ENCODE measurements at places on chromosomes 2 and 18.

DNA sequence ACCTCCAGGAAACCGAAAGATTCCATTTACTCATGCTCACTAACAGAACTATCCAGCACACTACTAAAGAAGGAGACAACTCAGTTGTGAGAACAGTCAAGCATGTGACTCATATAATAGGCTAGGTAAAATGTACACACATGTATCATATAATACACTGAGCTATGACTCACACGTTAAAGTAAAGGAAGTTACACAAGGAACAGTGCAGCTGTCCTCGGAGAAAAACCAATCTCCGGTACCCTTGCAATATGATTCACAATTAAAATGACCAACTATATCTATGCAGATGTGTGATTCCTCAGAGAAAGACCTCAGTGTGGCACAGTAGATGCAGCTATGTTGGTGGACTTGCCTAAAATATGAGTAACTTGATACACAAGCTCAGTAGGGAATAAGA is 76.5 kb downstream of the STRN start:
- no peak for DNase-seq

DNA sequence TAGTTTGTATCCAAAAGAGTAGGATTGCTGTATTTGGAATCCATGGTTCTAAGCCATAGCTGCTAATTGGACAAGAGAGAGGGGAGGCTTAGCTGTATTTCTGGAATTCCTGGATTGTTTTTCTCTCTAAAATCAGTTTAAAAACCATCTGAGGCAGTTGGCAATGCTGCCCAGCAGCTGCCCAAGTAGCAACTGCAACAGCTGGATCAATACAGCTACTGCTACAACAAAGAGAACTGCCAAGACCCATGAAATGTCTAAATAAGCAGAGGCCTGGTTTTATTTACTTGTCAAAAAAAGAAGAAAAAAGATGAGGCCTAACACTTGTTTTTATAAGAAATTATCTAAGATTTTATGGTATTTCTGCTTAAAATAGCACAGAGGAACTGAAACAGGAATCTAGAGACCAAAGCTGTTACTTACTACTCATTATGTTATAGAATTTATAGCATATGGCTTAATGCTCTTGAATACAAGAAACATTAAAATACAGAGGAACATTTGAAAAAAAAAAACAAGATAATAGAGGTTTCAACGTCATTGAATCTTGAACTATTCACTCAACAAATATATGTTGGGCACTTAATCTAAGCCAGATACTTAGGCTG is 39.1 kb downstream of the TMEFF2 start:
- no peak for DNase-seq

DNA sequence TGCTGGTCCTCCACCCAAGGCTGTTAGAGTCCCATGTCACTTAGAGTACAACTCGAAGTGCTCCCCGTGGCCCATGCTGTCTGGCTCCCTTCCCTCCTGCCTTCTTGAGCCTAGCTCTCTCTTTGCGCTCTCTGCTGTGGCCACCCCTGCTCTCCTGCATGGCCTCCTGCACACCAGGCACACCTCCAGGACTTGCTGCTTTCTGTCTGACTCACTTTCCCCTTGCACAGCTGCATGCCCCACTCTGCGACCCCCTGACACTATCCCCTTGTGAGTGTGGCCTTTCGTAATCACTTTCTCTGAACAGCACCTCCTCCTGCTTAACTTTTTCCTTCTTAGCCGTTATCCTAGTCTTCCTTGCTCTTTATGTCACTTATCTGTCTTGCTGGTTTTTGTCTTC is 343.6 kb downstream of the TGIF1 start:
- no peak for DNase-seq

GRCh38 chr18:51077217-51077616 is 47.2 kb downstream of the SMAD4 start:
- DNase-seq, result no peak

DNA sequence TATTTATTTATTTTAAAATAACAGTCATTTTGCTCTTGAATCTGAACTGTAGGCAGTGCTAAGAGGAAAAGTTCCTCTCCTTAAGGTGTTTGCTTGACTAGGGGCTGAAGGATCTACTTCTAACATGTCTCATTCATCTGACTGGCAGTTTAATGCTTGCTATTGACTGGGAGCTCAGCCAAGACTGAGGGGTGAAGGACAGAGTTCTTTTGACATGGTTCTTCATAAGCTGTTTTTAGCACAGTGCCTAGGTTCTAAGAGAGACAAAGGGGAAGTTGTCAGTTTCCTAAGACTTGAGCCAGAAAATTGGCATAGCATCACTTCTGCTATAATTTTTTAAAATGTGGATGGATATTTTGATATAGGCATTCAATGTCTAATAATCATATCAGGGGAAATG is 73.0 kb downstream of the COMMD1 start:
- DNase-seq, result no peak

- no peak for DNase-seq
Measured at GRCh38 chr18:79117385-79117784, 48.2 kb downstream of the ATP9B start.

DNA sequence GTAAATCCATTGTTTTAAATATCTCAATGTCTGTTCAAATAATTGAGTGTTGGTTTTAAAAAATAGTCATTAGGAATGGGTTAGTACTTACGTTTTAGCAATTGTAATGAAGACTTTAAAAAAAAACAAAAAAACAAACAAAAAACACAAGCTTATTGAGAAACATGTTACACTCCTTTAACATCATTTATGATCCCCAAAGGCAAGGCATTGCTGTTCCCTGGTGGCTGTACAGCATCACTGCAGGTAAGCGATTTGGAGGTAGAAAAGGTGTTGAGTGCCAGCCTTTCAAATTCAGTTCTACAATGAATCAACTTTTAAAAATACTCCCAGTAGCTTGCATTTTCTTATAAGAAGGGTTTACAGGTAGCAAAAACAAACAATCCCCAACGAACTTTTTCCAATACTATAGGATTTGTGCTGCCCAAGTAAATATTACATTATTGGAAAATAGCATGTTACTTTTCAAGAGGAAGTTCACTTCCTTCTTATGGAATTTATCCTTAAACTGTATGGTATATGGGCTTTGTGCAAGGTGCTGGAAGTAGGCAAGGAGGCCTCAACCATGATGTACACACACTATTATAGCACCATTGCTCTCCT is 27.5 kb downstream of the CNRIP1 start:
- DNase-seq, result peak; percentile 9

- DNase-seq, result no peak
Measured at GRCh38 chr18:63314062-63314790, 5.3 kb downstream of the BCL2 start.

GRCh38 chr2:128876986-128877983 is 558.6 kb upstream of the HS6ST1 start:
- no peak for DNase-seq

GRCh38 chr2:168901003-168901402 is at the start of gene G6PC2:
TSS of gene G6PC2 (plus strand) at chr2:168901291. CDS start at chr2:168901332, 41 bp downstream.
- no peak for DNase-seq

GRCh38 chr2:200179151-200179550 is 127.3 kb upstream of the SPATS2L start:
- no peak for DNase-seq

DNA sequence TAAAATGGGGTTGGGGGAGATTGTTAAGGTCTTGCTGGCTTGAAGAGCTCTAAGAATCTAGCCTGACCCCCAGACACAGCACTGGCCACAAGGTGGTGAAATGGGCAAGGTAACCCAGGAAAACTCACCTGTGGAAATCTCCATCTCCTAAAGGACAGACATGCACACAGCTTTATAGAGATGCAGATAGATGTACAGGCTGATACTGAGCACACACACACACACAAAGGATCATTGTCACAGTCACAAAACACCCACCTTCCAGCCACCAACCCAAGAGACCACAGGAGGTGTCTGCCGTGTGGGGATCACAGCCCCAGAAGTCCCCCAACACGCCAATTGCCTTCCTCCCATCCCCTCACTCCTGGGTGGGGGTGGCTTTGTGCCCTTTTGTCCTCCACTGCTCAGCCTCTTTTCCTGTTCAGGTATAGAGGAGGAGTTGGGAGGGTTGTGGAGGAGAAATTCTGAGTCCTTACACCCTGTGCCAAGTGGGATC is 3.2 kb upstream of the CYP26B1 start:
- DNase-seq, result no peak

GRCh38 chr2:162581959-162582798 is 238.2 kb downstream of the GCA start:
- DNase-seq, result no peak

- no peak for DNase-seq
Measured at GRCh38 chr2:23568626-23569190, 183.7 kb downstream of the KLHL29 start.

- no peak for DNase-seq
Measured at GRCh38 chr18:75656035-75656434, 228.5 kb upstream of the SMIM21 start.

GRCh38 chr18:22703883-22704585 is 229.1 kb upstream of the RBBP8 start:
- no peak for DNase-seq

DNA sequence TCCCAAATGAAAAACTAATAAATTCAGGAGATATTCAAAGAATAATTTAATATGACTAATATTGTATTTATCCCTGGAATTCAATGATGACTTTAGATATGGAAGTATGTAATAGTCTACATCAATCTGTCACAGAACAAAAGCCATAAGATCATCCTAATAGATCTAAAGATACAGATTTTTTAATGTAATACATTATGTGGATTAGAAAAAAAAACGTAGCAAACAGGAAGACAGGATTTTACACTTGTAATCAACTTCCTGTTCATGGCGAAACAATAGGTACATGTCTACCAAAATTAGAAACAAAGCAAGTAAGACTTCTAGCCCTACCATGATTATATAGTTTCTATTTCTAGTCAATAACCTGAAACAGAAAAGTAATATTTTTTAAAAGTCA is 192.2 kb downstream of the TTC32 start:
- DNase-seq, result no peak

- peak; percentile 62 for DNase-seq
Measured at GRCh38 chr2:127591221-127591923, 54.6 kb upstream of the GPR17 start.

DNA sequence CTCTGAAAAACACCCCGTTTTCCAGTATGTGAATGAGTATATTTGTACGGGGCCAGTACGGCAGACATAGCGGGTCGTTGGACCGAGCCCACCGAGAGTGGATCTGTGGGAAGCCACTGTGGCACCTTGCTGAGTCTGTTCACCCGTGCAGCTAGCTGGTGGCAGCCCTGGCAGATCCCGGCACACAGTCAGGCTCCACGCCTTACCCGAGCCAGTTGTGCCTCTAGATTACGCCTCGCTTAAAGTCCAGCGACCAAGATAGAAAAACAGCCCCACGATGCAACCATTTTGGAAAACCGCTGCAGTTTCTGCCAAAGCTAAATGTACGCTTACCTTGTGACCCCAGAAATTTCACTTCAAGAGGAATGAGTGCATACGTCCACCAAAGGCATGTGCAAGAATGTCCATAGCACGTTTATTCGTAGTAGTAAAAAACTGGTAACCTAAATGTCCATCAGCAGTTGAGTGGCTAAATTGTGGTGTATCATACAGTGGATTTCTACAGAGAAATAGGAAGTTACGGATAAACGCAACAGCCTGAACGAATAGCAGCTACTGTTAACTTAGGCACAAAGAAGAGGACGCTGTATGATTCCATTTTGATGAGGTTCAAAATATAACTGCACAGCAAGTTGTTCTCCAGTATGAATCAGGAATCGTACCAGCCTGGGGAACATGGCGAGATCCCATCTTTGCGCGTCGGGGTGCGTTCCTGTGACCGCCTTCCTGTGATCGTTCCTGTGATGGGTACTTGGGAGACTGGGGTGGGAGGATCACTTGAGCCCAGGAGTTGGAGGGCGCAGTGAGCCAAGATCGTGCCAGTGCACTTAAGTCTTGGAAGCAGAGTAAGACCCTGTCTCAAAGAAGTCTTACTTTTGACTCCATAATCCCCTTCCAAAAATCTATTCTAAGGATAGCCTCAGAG is 688 bp upstream of the WDR33 start:
- DNase-seq, result no peak

- no peak for DNase-seq
Measured at GRCh38 chr2:241755777-241756176, 20.8 kb upstream of the GAL3ST2 start.

- DNase-seq, result no peak
Measured at GRCh38 chr2:170420961-170421687, 243.2 kb downstream of the MYO3B start.

DNA sequence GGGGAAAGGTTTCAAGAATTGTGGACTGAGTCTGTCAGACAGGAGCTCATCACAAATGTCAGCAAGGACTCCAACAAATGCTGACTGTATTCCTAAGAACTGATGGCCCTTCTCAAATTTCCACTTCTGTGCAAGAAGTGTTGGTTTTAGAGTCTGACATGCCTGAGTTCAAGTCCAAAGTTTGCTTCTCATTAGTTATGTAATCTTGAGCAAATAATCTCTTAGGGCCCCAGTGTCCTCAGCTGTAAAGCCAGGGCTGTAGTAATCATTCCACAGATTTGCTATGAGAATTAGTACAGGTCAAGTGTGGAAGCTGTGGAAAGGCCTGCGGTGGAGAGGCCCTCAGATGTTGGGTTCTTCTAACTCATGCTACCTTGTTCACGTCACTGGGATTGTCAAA is 23.9 kb downstream of the MEP1B start:
- no peak for DNase-seq

GRCh38 chr2:26299471-26300101 is 46.4 kb upstream of the SELENOI start:
- DNase-seq, result peak; percentile 18

GRCh38 chr2:225056330-225057073 is 14.2 kb upstream of the DOCK10 start:
- DNase-seq, result peak; percentile 54

Measured in CD4-positive, alpha-beta T cell treated with Interleukin-6 at 100 ng/mL for 8 hours (primary cell).